Endothelial cell of coronary artery (primary cell): ENCODE measurements at places on chromosomes 5 and 9. TPM values are rescaled to one million over a fixed set of nuclear protein-coding genes. Genes with fewer than 3 reads are reported as not detected.

The C9orf85 gene
- 11.0 and 14.7 TPM in 2 replicates for total RNA-seq

The LRRC26 gene
- not detected in 2 replicates for total RNA-seq

The KIF4B gene
- 0.19 and 0.27 TPM in 2 replicates for total RNA-seq

The VPS13A gene
- 20.8 and 33.1 TPM in 2 replicates for total RNA-seq

The CDX1 gene
- not detected in 2 replicates for total RNA-seq

The PHF24 gene
- total RNA-seq = not detected in 2 replicates

The TNFSF15 gene
- total RNA-seq = 0.27 and 4.6 TPM in 2 replicates

The PHYHD1 gene
- 0.27 and 0.75 TPM in 2 replicates for total RNA-seq

The RAD23B gene
- 76.9 and 93.1 TPM in 2 replicates for total RNA-seq

The CCDC183 gene
- under 0.01 and 1.1 TPM in 2 replicates for total RNA-seq

The PCDHB11 gene
- total RNA-seq = 0.38 and 0.99 TPM in 2 replicates

The GRXCR2 gene
- total RNA-seq = not detected in 2 replicates

The MEF2C gene
- 46.9 and 62.7 TPM in 2 replicates for total RNA-seq

The ANKRD18B gene
- 0.94 and 2.7 TPM in 2 replicates for total RNA-seq

The IFNB1 gene
- total RNA-seq = not detected in 2 replicates

The GLDC gene
- total RNA-seq = 1.1 and 1.8 TPM in 2 replicates

The GCNT4 gene
- total RNA-seq = 0.09 and 0.56 TPM in 2 replicates

The SLC6A7 gene
- not detected in 2 replicates for total RNA-seq

The ATG10 gene
- 5.3 and 5.9 TPM in 2 replicates for total RNA-seq

The GABRA1 gene
- not detected in 2 replicates for total RNA-seq

The SEMA5A gene
- total RNA-seq = under 0.01 and 12.7 TPM in 2 replicates

The IFNA13 gene
- not detected in 2 replicates for total RNA-seq

The BTNL3 gene
- not detected in 2 replicates for total RNA-seq

The BTNL9 gene
- 0.19 and 0.27 TPM in 2 replicates for total RNA-seq

The CTXN3 gene
- not detected in 2 replicates for total RNA-seq

The PFDN1 gene
- 46.9 and 62.9 TPM in 2 replicates for total RNA-seq

The CBY3 gene
- total RNA-seq = 0.09 and 0.18 TPM in 2 replicates

The NKD2 gene
- total RNA-seq = not detected in 2 replicates

The AKNA gene
- 3.8 and 5.6 TPM in 2 replicates for total RNA-seq

The ZNF658 gene
- total RNA-seq = 4.0 and 4.1 TPM in 2 replicates

The PALM2AKAP2 gene
- 0.09 TPM in 2 replicates for total RNA-seq

The CCL28 gene
- 0.18 and 0.38 TPM in 2 replicates for total RNA-seq

The MTX3 gene
- total RNA-seq = 3.0 and 7.5 TPM in 2 replicates

The IFNA21 gene
- total RNA-seq = not detected in 2 replicates

The DRD1 gene
- not detected in 2 replicates for total RNA-seq
